ENCODE measurements at places on chromosomes 7 and 10. TPM values are rescaled to one million over a fixed set of nuclear protein-coding genes. Genes with fewer than 3 reads are reported as not detected.

DNA sequence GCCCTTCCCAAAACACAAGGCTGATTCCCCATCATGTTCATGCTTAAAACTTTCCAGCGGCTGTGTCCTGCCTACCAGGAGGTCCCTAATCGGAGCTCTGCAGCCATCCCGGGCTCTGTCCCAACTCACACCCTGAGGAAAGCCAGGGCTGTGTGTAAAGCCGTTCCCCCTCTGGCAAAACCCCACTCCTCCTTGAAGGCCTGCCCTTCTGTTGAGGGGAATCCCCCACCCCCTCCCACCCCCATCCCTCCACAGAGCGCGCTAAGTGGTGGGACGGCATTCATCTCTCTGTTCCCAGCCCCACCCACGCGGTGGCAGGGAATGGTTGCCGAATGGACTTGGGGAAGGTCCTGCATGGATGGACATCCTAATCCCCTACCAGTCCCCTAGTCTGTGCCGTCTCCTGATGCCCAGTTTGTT, 667 bp upstream of the TMEM120A start:
- peaks cover 6% of the 10 kb centered on the region for H3K4me1 ChIP-seq
- H3K27me3 ChIP-seq: no peaks in the 10 kb centered on the region
- peak overlapping the region; percentile 92 for H3K4me3 ChIP-seq
- H3K36me3 ChIP-seq: peaks cover 8% of the 10 kb centered on the region

DNA sequence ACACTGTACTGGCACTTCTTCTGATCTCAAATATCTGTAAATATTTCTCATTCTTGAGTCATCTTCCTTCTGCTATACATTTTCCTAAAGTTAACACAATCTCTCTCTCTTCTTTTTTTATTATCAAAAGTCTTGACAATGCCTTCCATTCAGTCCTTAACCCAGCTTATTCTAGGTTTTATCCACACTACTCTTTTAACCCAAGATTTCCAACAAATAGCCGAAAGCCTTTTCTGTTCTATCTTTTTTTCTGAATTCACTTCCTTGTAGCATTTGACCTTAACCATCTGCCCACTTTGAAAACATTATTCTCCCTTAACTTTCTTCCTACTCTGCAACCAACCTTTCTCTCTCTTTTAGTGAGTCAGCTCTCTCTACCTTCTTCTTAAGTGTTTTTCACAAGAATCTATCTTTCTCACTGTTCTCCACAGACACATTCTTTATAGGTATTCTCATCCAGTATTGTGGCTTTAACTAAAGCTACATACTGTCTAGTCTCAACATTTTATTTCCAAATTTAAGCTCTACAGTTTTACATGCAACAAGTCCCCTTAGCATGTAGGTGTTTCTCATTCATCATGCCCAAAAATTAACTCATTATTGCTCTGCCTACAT, 915.6 kb downstream of the KCNMA1 start:
- H3K36me3 ChIP-seq: no peaks in the 10 kb centered on the region
- no peaks in the 10 kb centered on the region for H3K27me3 ChIP-seq
- no peak for DNase-seq
- no peak overlapping the region for H3K27ac ChIP-seq
- H3K4me3 ChIP-seq: no peak overlapping the region
- H3K4me1 ChIP-seq: peaks cover 11% of the 10 kb centered on the region

The SYT15B gene
- total RNA-seq: 68.3 TPM

The MLXIPL gene
- total RNA-seq: 297 TPM

DNA sequence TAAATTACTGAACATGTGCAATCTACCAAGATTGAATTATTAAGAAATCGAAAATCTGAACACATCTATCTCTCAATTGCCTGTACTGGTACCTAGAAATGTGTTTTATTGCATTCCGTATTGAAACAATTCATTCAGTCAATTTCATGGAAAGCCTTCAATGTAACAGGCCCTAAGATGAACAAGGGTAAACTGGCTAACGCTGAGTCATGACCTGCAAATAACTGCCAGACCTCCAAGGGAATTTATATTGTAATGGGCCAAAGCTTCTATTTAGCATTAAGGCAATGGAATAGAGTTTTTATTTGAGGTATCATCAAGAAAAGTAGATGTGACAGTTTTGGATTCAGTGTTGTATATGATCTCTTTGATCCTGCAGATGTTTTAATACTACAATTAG, 49.9 kb upstream of the CD36 start:
- H3K27me3 ChIP-seq: no peaks in the 10 kb centered on the region
- no peak for DNase-seq
- H3K36me3 ChIP-seq: no peaks in the 10 kb centered on the region
- H3K4me1 ChIP-seq: no peaks in the 10 kb centered on the region
- no peak overlapping the region for H3K27ac ChIP-seq

The LMOD2 gene
- total RNA-seq: not detected

GRCh38 chr10:127349737-127350136, 153.3 kb upstream of the INSYN2A start:
- no peaks in the 10 kb centered on the region for H3K4me1 ChIP-seq
- peaks cover 24% of the 10 kb centered on the region for H3K36me3 ChIP-seq
- no peak for DNase-seq
- H3K27me3 ChIP-seq: no peaks in the 10 kb centered on the region

The CALD1 gene
- total RNA-seq: 352 TPM

GRCh38 chr7:131341690-131342089, 14.0 kb downstream of the MKLN1 start:
- H3K36me3 ChIP-seq: peaks cover under 1% of the 10 kb centered on the region
- no peak overlapping the region for H3K4me3 ChIP-seq
- DNase-seq: no peak
- no peak overlapping the region for H3K27ac ChIP-seq
- no peaks in the 10 kb centered on the region for H3K4me1 ChIP-seq
- no peaks in the 10 kb centered on the region for H3K27me3 ChIP-seq

DNA sequence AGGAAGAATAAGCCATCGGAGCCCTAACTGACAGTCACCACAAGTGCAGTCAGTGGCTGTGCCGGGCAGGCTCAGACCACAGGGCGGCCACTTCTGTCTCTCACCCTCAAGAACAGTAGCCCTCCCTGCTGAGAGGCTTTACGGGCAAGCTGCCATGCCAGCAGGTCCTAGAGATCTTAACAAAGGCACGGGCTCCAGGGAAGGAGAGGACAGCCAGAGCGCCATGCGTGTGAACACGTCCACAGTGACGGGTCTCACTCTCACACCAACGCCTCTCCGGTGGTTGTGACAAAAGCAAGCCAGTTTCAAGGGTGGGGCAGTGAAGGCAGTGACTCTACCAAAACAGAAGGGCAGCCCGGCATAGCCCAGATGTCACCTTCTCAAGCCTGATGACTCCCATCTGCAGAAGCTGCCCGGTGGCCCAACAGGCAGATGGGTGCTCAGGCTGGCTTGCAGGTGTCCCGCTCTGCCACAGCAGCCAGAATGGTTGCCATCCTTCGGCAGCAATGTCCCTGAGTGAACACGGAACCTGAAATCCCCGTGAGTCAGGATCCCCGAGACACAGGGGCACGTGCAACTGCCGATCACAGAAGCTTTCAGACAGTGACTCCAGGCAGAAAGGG, 102.0 kb downstream of the FAM53B start:
- H3K27ac ChIP-seq: no peak overlapping the region
- H3K27me3 ChIP-seq: no peaks in the 10 kb centered on the region
- H3K4me3 ChIP-seq: no peak overlapping the region
- H3K4me1 ChIP-seq: peaks cover 14% of the 10 kb centered on the region
- DNase-seq: no peak
- no peaks in the 10 kb centered on the region for H3K36me3 ChIP-seq

DNA sequence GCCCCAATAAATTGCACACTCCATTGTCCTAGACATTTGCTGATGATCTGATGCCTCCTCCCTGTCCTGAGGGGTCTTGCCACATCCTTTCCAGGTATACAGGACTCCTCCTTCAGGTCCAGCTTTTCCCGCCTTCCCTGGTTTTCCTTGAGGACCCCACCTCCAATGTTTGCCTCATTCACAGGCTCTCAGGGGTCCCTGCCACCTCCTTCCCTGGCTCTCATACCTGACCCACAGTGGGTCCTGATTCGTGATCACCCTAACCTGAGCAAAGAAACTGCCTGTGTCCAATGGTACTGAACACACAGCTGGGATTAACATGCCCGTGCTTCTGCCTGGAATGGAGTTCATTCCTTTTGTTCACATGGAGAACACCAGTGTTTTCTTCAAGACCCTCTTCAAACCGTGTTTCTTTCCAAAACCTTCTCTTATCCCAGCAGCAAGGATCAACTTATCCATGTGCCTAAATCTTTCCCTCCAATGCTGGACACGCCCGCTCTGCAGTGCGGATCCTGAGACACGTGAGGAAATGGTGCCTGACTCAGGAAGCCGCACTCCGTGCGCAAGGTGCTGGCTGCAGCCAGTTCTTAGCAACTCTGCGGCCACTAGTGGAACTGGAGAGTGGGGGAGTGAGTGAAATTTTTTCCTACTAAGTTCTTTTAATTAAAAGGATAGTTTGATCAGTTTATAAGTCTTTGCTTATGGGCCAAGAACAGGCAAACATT, 354.6 kb upstream of the SHH start:
- no peak overlapping the region for H3K4me3 ChIP-seq
- H3K27ac ChIP-seq: no peak overlapping the region
- no peaks in the 10 kb centered on the region for H3K4me1 ChIP-seq
- no peaks in the 10 kb centered on the region for H3K36me3 ChIP-seq
- no peaks in the 10 kb centered on the region for H3K27me3 ChIP-seq

DNA sequence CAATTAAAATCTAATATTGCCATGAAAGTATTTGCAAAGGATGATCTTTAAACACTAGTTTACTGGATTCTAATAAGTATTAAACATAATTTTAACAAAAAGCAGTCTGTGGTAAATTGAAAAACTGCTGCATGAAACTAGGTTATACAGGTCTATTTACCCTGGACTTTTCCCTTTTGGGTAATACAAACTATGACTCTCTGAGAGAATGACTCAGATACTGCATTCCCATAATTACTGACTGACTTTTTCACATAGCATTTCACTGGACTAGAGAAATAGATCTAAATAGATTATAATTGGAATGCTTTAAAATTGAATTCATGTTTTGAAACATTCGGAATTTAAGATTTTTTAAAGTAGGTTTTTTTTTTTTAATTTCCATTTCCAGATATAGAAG, 395.7 kb downstream of the THSD7A start:
- no peak overlapping the region for H3K4me3 ChIP-seq
- no peaks in the 10 kb centered on the region for H3K27me3 ChIP-seq
- no peaks in the 10 kb centered on the region for H3K4me1 ChIP-seq

- peak overlapping the region; percentile 66 for H3K4me3 ChIP-seq
- DNase-seq: no peak
- H3K4me1 ChIP-seq: peaks cover 23% of the 10 kb centered on the region
- H3K27me3 ChIP-seq: no peaks in the 10 kb centered on the region
Measured at GRCh38 chr7:135508883-135509588, 866 bp downstream of the CNOT4 start.

The HELLS gene
- total RNA-seq: 25.1 TPM

The HDAC9 gene
- 33.4 TPM for total RNA-seq

DNA sequence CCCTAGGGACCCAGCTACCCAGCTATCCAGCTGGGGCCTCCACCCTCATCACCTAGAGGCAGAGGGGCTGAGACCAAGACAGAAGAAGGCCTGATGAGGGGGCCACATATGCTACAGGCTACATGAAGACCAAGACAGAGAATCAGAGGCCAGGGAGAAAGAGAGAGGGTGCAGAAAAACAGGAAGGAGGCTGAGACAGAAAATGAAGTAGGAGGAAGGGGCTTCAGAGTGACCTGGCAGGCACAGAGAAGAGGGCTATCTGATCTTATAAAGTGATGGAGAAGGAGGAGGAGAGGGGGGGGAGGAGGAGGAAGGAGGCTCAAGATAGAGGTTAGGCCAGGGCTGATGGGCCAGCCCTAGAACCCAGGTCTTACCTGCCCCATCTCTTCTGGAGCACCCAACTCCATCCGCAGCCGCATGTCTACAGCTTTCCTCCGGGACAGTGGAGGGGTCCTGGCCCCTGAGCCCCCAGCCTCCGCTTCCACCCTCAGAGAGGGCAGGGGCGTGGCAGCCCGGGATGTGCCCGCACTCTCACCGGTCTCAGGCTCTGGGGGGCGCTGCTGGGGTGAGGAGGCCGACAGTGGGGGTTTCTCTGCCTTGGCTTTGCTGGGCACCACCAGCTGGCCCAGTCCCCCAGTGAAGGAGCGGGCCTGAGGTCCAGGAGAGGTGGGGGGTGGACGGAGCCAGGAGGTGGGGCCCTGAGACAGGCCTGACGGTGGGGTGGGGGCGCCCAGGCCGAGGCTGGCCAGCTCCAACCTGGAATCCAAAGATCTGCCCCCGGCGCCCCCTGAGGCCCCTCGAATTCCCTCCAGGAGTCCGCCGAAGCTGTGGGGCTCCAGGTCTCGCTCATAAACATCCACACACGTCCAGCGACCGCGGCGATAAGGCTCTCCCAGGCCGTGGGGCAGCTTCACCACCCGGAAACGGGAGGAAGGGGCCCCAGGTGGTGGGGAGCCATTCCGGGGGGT, 1.8 kb downstream of the TSC22D4 start:
- H3K27me3 ChIP-seq: no peaks in the 10 kb centered on the region
- H3K27ac ChIP-seq: peak overlapping the region; percentile 74
- DNase-seq: no peak

GRCh38 chr7:34991938-34992840, 45.1 kb downstream of the DPY19L1 start:
- no peaks in the 10 kb centered on the region for H3K27me3 ChIP-seq
- H3K36me3 ChIP-seq: no peaks in the 10 kb centered on the region
- H3K4me1 ChIP-seq: no peaks in the 10 kb centered on the region
- H3K4me3 ChIP-seq: no peak overlapping the region
- H3K27ac ChIP-seq: no peak overlapping the region

GRCh38 chr10:25017154-25017590, 760 bp downstream of the THNSL1 start:
- no peaks in the 10 kb centered on the region for H3K27me3 ChIP-seq
- H3K27ac ChIP-seq: peak overlapping the region; percentile 88
- no peaks in the 10 kb centered on the region for H3K36me3 ChIP-seq
- H3K4me3 ChIP-seq: peak overlapping the region; percentile 77

The BAMBI gene
- total RNA-seq: 16.3 TPM

DNA sequence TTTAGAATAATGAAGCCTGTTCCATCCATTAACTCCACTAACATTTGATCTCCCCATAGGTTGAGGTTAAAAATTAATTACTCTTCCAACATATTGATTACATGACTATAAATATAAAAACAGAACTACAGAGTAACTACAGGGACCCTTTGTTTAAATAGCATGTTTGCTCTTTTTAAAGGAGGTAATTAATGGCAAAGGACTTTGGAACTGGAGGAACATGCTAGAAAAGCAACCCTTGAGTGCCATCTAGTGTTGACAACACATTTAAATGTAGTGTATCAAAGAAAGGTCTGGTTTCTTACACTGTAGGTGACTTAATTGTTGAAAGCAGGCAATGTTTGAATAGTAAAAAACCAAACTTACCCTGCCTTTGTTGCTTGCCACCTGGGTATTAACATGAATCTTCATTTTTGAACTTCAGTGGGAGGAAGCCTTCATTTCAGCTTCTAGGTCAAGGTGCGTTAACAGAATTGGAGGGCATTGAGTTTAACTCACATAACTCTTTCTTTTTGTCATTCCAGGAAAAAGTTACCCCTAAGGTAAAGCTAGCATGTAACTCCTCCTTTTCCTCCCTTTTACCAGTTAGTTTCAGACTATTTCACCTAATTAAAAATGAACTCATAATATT, 52.6 kb upstream of the CAPZA2 start:
- DNase-seq: no peak
- no peaks in the 10 kb centered on the region for H3K27me3 ChIP-seq
- H3K4me1 ChIP-seq: no peaks in the 10 kb centered on the region
- H3K4me3 ChIP-seq: no peak overlapping the region

- no peak for DNase-seq
- no peaks in the 10 kb centered on the region for H3K27me3 ChIP-seq
- no peaks in the 10 kb centered on the region for H3K4me1 ChIP-seq
- H3K36me3 ChIP-seq: no peaks in the 10 kb centered on the region
- H3K4me3 ChIP-seq: no peak overlapping the region
Measured at GRCh38 chr10:78937393-78937792, 131.4 kb upstream of the ZMIZ1 start.

The CALML5 gene
- not detected for total RNA-seq

Data from ascending aorta (tissue), 2 donors.